ENCODE measurements at places on chromosomes 16 and 17.

GRCh38 chr16:13992976-13993375 is 73.0 kb downstream of the ERCC4 start:
- DNase-seq, result no peak

GRCh38 chr16:47204736-47205504 is 61.2 kb upstream of the NETO2 start:
- DNase-seq, result no peak

- DNase-seq, result no peak
These were observed 77.0 kb downstream of the CDH11 start for GRCh38 chr16:65044873-65045272.

GRCh38 chr17:57037411-57037810 is 47.6 kb upstream of the AKAP1 start:
- DNase-seq, result no peak

DNA sequence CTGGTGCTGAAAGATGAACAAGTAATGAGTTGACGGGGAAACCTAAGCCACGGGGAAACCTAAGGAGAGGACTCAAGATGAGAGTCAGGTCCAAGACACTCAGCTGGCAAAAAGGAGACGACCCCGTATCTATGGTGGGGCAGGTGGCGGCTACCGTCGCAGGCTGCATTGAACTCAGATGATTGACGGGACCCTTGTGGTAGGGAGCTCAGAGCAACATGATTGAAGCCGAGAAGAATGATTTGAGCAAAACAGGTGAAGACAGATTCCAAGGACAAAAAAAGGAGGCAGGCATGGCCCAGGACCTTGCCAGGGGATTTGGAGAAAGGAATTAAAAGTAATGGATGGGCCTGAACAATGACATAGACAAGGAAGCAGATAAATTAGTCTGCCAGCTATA is 7.5 kb upstream of the MYH3 start:
- no peak for DNase-seq

GRCh38 chr16:1763521-1764511 is 7.5 kb downstream of the NME3 start:
- no peak for DNase-seq

GRCh38 chr17:74218436-74218835 is 5.1 kb downstream of the TTYH2 start:
- no peak for DNase-seq
